ENCODE measurements at places on chromosomes 2 and 18.

GRCh38 chr2:237859533-237860272 is at the start of gene RAMP1:
Gene RAMP1, plus strand, starts transcription at chr2:237859623. Its CDS starts 53 bp downstream, at chr2:237859676.
- DNase-seq: no peak

GRCh38 chr18:58755304-58756010 is 84.2 kb downstream of the MALT1 start:
- DNase-seq: no peak

DNA sequence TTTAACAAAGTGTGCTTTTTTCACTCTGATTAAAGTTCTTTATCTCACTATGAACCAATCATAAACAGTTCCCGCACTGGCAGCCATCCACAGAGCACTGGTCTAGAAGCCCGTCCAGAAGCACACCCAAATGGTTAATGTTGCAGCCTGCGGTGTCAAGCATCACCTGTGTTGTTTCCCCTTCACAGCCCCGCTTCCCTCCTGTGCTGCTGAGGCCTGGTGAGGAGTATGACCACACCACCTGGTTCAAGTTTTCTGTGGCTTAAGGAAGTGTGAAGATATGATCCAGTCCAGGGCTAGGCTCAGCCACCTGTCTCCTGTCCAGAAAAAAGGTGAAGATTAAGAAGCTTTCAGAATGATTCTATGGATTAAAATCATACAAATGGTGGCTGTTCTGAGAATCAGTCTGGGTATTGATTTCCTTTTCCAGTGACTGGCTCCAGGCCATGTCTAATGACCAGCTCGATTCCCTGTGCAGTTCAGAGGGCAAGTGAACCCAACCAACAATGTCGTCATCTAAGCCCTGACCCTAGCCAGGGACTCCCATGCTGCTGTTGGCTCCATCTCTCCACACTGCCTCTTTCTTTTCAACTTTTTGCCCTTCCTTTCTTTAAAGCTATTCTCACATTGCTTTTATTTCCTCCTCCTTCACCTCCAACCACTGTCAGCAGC is 17.7 kb downstream of the SRSF7 start:
- DNase-seq: no peak

DNA sequence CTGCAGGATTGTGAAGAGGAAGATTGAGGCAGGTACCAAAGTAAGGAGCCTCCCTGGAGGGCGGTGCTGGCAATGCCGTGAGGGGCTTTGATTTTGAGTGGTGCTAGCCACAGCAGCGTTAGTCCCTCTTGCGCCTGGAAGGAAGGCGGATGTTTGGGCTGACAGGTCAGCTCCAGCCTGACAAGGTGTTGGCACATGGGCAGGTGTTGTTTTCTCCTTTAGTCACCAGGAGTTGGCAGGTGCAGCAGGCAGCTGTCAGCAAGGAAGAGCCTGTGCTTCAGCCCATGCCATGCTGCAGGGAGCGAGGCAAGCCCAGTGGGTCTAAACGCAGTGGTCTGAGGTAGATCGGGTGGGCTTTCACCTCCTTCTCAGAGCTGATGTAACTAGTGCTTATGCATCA is 8.5 kb downstream of the SEC11C start:
- DNase-seq: no peak

DNA sequence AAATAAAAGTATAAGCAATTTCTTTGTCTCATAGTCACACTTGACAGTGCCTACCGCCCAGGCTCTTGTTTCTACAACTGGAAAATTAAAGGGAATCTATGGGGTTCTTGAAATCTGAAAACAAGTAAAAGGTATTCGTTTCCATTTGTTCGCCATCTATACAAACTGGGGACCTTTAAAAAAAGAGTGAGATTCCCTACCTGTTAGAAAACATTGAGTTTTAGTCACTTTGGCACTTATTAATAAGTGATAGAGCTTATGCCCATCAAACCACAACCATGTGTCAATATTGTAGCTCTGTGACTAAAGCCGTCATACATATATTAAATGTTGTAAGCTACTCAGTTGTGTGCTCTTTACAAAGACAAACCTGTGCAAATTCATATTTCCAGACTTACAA is 13.2 kb downstream of the FN1 start:
- no peak for DNase-seq

GRCh38 chr2:121018136-121019061 is 266.6 kb downstream of the TFCP2L1 start:
- DNase-seq: no peak

DNA sequence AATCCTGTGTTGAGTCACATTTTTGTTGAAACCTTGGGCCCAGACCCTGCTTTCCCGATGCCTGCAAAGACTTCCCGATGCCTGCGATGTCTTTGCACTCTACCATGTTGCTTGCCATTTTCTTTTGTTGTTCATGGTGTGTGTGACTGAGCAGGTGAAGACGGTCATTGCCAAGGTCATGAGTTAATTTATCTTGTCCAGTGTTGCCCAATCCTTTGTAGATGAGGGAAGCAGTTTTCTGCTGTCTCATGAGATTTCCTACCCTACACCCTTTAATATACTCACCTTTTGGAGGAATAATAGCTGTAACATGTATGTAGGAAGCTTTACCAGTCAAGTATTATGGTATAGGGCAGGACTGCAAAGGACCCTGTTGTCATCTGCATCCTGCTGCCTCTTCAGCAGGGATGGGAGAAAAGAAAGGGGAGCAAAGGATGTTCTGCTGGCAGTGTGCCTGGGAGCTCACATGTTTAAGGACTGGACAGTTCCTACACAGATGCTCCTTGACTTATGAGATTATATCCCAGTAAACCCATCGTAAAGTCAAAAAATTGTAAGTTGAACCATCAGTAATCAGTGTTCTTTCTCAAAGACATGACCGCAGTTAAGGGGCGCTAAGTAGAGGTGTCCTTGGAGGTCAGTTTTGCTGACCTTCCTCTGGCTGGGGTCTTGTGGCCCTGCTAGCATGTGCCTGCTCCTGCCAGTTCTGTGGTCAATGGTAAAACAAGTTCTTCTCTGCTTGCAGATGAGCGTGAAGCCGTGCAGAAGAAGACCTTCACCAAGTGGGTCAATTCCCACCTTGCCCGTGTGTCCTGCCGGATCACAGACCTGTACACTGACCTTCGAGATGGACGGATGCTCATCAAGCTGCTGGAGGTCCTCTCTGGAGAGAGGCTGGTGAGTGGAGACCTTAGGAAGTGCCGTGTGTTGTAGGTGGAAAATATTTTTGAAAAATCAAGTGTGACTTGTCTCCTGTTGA is 124.8 kb upstream of the EML6 start:
- DNase-seq: no peak

DNA sequence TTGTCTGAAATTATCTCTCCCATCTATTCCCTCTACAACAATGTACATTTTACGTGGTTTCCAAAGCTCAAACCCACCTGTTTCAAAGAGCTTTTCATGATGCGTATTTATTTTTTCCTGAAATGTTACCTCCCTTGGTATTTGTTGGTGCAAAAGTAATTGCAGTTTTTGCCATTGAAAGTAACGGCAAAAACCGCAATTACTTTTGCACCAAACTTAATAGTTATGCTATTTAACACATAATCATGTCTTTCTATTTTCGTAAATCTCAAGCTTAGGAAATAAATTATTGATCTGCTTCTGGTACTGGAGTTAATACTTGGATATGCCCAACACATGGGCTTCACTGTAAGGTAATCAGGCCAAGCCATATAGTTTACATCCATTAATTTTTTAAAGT is 85.2 kb downstream of the SUCLG1 start:
- DNase-seq: no peak

- peak; percentile 29 for DNase-seq
Measured at GRCh38 chr2:28545590-28546200, 49.8 kb downstream of the PLB1 start.

DNA sequence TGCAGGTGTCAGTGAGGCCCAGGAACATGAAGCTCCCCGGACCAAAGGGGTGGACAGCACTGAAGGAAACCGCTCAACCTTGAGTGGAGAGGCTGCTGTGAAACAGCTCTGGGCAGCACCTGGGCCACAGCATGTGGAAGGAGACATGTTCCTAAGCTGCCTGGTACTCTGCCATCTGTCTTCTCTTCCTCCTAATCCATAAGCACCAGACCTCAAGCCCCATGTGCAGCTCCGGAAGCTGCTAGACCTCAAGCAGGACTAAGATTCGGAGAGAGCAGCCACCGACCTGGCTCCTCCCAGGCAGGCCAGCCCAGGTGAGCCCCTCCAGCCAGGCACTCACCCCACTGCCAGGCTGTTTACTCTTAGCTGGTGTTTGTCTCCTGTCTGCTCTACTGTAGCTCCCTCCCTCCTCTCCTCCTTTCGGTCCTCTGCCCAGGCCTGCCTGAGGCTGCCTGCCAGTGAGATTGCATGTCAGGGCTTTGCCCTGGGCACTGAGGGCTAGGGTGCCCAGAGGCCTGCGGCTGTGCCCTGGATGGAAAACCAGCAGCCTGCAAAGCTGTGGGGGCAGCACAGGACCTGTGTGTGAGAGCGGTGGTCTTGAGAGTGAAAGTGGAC is 53.7 kb downstream of the BCL11A start:
- DNase-seq: no peak

- no peak for DNase-seq
Measured at GRCh38 chr2:199581408-199581807, 123.7 kb upstream of the SATB2 start.

- no peak for DNase-seq
Measured at GRCh38 chr2:217366266-217366895, 506.5 kb upstream of the TNP1 start.

- no peak for DNase-seq
Measured at GRCh38 chr18:13613591-13614501, 112.5 kb downstream of the FAM210A start.

- DNase-seq: no peak
Measured at GRCh38 chr2:203647579-203647978, 58.9 kb upstream of the CD28 start.
